ENCODE measurements at places on chromosomes 16 and 17.

DNA sequence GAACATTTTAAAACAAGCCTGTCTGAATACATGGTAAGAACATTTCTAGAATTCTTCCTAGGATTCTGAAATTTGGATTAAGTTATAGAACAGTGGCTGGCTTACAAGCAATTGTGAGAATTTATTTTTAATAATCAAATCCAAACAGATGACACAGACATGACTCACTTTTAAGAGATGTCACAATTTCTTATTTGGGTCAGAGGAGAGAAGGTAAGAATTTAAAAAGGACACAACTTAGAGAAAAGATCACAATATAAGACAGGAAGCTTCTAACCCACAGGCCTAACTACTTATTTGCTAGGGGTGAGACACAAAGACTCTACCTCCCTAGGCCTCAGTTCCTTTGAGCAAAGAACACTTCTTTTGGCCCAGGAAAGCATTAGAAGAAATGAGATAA, 32.7 kb downstream of the ZZEF1 start:
- no peak for DNase-seq

GRCh38 chr16:69544088-69544487, 21.7 kb upstream of the NFAT5 start:
- DNase-seq, result no peak

GRCh38 chr16:82623241-82623640, 3.5 kb upstream of the CDH13 start:
- no peak for DNase-seq

- DNase-seq, result peak; percentile 79
Observed at GRCh38 chr16:30895627-30896260, 670 bp upstream of the CTF1 start.

GRCh38 chr16:84562174-84562815, 55.6 kb downstream of the COTL1 start:
- peak; percentile 82 for DNase-seq

All from spleen (tissue), 13 donors.